GM10248 (cell line): ENCODE measurements at places on chromosomes 2 and 18.

DNA sequence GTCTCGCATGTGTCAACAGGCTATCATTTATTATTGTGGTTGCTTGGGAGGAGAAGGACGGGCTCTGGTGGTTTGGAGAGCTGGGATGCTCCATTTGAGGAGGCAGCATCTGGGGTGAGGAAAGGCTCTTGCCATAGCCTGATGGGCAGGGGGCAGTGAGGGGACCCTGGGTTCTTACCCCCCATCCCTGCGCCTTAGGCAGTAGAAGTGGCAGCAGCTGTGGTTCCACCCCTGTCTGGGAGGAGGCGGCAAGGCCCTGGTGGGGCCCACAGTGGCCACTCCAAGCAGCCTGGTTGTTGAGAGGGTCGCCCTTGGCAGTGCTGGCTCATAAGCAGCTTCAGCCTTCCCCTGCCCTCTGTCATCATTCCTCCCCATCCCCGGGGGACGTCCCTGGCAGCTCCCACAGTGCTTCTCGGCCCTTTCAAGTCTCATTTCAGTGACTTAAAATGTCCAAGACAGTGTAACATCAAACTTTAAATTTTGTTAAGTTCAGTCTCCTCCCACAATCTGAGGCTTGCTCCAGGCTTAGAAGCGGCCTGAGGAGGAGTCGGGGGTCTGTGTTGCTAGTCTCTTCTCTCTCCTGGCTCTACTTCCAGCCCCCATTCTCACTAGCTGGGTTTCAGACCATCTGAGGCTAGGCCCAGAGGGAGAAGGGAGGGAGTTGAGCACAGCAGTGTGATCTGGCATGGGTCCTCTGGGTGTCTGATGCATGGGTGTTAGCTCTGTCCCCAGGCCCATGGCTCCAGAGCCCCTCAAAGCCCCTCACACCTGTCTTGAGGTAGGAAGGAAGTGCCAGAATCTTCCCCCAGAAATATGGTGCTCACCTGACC is 34.9 kb upstream of the PTPN4 start:
- DNase-seq = no peak

- DNase-seq = peak; percentile 83
Measured at GRCh38 chr18:50194631-50195532, at the start of gene MYO5B. TSS of gene MYO5B (minus strand) at chr18:50195147. CDS start at chr18:50194793, 354 bp downstream.

DNA sequence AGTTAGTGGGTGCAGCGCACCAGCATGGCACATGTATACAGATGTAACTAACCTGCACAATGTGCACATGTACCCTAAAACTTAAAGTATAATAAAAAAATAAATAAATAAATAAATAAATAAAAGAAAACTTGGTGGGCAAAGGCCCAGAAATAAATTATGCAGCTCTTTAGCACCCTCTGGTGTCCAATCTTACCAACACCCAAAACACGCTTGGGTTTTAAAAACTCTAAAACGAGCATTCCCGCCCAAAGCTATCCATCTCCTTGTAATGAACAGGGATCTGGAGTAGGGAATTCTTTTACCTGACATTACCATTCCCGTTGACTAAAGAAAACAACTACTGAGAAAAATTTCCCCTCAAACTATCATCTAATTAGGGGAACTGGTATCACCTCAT is 2005.9 kb upstream of the CELF4 start:
- peak; percentile 13 for DNase-seq

DNA sequence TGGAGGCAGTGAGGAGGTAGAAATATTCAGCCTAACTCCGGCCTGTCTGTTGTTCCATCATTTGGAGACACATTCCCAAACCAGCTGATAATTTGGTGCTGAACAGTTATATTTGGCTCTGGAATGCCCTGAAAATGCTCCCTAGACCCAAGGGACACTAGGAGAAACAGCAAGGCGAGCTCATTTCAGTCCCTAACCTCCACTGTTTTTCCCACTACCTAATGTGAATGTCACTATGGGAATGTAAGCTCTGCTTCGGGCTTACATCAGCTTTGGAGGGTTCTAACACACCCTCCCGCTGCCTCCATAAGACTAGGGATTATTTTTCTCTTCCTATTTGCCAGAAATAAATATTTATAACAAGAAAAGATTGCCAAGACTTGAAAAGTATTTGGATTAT is 103.5 kb downstream of the ANTXR1 start:
- DNase-seq = no peak

DNA sequence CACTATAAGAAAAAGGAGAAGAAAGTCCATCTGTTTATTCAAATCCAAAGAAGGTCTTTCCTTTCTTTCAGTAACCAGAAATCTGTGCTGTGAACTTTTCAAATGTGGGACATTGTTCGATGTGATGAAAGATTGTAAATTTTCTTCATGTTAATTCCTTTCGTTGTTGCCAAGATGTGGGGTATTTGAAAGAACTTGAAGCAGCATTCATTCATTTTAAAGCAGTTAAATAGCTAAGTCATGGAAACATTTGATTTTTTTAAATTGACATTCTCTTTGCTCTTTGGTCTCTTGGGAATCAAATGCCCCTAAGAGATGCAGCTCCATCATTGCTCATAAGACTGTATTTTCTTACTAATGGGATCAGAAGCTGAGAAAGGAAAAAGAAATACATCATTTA is 93.7 kb upstream of the EHBP1 start:
- no peak for DNase-seq

GRCh38 chr2:12931186-12931844 is 214.6 kb downstream of the TRIB2 start:
- peak; percentile 22 for DNase-seq

- no peak for DNase-seq
Measured at GRCh38 chr2:23595601-23596251, 210.7 kb downstream of the KLHL29 start.

- DNase-seq = no peak
Measured at GRCh38 chr2:206383669-206384068, 59.7 kb upstream of the ADAM23 start.

DNA sequence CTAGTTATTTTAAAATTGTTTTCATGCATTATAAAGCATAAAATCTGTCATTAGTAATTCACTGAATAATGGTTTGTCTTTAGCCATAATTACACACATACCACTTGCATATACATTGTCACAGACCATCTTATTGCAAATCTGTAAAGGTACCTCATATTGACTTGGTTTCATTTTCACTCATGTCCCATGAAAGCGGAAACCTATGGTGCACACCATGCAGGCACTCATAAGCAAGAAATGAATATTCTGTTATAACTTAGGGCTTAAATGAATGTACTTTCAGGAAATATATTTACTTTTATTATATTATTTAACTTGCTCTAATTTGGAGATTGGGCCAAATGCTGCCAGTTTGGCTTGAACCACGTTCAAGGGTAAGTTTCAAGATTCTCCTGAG is 29.2 kb upstream of the STK17B start:
- DNase-seq = peak; percentile 48

DNA sequence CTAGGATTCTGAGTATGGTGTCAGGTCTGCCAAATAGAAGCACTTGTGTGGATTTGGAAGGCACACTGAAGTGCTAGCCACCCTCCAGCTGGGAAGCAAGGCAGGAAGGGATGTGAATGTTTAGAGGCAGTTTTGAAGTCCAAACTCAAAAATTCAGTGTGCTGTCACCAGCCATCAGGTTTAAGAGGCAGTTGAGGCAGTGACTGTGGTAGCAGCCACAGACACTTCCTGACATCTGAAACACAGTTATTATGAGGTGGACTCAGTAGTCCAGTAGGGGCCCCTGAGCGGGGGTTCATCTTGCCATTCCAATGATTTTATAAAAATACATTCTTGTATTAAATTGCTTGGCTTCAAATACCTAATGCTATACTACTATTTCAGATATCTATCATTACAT is 13.4 kb upstream of the DOCK10 start:
- DNase-seq = no peak

GRCh38 chr2:146227152-146228019 is 1617.4 kb upstream of the ACVR2A start:
- no peak for DNase-seq

DNA sequence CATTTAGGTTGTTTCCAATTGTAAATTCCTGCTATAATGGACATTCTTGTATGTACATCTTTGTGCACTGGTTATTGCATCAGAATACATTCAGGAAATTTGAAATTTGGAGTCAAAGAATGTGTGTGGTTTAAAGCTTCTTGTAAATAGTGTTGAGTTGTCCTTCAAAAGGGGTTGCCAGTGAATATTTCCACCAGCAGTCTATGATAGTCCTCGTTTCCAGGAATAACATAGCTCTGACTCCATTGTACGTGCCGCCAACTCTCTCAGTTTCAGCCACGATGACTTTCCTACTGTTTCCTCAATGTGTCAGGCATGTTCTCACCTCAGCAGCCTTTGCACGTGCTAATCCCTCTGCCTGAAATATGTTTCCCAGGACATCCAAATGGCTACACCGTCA is 10.9 kb upstream of the HS6ST1 start:
- DNase-seq = no peak

DNA sequence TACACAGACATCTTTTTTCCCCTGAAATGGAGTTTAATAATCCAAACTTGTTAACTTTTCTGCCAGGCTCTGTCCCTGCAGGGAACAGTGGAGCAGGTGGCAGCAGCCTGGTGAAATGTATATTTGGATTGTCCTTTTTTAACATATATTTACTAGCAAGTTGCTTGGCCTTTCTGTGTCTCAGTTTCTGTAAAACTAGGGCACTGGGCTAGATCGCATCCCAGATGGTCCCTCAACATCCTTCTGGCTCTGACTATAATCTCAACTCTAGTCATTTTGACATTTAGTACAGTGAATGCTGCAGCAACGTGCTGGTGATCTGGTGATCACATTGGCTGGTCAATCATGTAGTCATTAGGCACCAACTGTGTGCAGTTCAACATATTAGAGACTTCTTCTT is 80.4 kb downstream of the LBH start:
- DNase-seq = no peak

DNA sequence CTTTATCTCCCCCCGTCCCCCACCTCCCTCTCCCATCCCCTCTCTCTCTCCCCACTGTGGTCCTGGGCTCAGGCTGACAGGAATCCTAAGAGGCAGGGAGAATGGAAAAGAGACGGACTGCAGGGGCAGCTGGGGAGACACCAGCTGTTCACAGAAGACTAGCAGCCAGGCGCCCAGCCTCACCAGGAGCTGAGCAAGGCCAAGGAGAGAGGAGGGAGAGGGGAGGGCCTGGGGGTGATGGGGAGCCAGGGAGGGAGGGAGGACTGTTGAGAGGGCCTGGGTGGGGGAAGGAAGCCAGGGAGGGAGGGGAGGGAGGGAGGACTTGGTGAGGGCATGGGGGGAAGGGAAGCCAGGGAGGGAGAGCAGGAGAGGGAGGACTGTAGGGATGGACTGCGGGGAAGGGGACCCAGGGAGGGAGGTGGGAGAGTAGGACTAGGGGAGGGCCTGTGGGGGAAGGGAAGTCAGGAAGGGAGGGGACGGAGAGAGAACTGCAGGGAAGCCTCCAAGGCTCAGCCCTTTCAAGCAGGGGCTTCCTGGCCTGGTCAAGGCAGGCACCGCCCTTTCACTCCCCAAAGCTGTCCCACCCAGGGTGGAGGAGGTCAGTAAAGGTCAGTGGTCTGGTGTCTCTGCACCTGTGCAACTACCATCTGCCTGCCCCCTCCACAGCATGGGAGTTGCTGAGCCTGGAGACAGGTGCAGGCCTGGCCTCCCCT is 517.7 kb upstream of the MYT1L start:
- DNase-seq = no peak

GRCh38 chr2:212274215-212274614 is 264.4 kb downstream of the ERBB4 start:
- DNase-seq = no peak

DNA sequence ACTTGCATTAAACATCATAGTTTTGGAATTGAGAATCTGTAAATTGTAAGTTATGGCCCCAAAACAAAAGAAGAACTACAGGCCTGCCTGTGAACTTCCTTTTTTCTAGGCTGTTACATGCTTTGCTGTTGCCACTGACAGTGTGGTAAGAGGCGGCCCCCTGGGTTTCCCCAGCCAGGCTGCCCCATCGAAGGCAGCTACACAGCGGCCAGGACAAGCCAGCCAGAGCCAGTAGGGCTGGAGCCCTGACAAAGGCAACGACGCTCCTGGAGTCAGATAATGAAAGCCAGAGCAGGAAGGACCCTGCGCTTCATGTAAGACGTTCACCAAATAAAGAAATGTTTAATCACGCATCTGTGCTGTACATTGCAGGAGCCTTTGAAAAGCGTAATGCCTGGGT is 55.0 kb downstream of the ANKRD44 start:
- DNase-seq = peak; percentile 90

GRCh38 chr2:188762151-188762550 is 212.0 kb upstream of the COL3A1 start:
- DNase-seq = no peak

DNA sequence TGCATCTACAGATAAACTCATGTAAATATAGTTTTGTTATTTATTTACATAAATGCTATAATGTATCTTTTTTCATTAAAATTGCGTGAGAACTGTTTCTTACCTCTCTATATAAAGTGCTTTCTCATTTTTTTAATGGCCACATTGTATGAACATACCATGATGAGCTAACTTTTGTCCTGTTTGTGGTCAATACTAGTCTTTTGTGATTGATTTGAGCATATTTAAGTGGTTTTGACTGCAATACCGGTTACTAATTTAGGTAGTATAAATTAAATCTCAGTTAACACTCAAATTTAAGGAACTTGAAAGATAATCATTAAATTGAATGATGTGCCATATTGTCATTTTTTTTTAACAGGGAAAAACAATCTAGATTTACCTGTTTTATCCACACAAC is 108.2 kb downstream of the HAUS1 start:
- DNase-seq = no peak

DNA sequence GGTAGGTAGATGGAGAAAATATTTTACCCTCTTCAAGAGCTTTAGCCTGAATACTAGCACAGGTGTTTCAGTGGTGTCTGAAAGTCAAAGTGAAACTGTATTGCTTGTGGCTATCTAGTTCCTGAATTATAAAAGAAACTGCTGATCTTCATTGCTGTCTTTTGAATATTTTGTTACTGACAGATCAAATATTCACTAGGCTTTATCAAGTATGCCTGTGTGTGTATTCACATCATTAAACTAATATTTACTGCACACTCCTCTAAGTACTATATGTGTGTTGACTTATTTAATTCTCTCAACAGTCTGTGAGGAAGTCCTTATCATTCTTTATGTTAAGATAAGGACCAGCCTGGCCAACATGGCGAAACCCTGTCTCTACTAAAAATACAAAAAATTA is 139.6 kb downstream of the SOCS6 start:
- peak; percentile 64 for DNase-seq

DNA sequence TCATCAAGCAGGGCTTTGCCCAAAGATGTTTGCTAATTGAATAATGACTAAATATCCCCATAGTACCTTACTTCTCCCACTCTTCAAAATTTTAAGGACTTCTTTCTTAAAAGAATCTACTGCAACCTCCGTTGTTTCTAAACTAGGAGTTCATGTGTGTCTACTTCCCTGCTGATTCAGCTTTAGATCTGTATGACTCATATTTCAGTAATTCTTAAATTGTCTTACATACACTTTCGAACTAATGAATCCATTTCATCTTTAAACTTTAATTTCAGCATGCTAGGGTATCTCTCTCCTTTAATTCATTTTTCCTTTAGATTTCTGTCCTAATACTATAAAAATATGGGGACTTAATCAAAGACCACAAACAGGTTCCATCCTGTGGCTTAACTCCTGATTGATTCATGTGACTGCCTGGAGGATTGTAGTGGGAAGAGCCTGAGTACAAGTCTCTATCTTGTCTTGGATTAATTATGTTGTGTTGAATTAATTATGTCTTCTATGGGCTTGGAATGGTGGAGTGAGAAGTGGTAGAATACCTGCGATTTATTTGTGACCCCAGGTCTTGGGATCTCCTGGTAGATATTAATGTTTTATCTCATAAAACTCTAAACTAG is 24.9 kb upstream of the COL5A2 start:
- peak; percentile 8 for DNase-seq

GRCh38 chr2:217113491-217113890 is 253.6 kb upstream of the TNP1 start:
- DNase-seq = no peak
